B cell (primary cell): ENCODE measurements at places on chromosomes 3 and 15. TPM values are rescaled to one million over a fixed set of nuclear protein-coding genes. Genes with fewer than 3 reads are reported as not detected.

The NR2E3 gene
- not detected in 2 replicates for polyA plus RNA-seq

The MYO5C gene
- 0.49 and 0.54 TPM in 2 replicates for polyA plus RNA-seq

The DAZL gene
- 1.2 and 1.3 TPM in 2 replicates for polyA plus RNA-seq

The KCNH8 gene
- polyA plus RNA-seq, result 12.7 and 15.2 TPM in 2 replicates
